Activated naive CD4-positive, alpha-beta T cell (primary cell): ENCODE measurements at places on chromosomes 1 and 21.

- DNase-seq = no peak
These were observed 940.1 kb upstream of the TMPRSS15 start for GRCh38 chr21:19343711-19344110.

DNA sequence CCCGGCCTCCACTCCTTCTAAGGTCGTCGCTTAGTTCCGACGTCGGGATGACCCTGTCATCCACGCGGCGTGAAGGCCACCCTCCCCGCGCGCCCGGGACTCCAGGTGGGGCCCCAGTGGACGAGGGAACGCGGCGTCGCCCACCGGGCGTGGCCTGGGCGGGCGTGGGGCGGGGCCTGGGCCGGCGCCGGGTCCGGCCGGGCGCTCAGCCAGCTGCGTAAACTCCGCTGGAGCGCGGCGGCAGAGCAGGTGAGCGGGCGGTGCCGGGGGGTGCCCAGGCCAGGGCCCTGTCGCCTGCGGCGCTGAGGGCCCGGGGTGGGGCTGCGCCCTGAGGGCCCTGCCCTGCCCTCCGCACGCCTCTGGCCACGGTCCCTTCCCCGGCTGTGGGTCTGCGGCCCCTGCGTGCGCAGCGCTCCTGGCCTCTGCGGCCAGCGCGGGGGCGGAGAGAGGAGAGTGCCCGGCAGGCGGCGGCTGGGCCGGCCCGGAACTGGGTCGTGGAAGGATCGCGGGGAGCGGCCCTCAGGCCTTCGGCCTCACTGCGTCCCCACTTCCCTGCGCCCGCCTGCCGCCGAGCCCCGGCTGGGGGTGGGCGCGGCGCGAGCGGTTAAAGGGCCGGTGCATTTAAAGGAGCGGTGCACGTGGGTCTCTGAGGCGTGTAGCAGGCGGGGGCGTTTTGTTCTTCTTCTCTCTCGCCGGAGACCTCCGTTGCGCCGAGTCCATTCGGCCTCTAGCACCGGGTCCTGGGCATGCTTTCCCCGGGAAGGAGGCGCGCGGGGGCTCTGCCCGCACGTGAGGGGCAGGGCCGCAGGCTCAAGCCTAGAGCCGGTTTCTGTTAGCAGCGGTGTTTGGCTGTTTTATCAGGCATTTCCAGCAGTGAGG lies at the start of gene PSEN2:
TSS of gene PSEN2 (plus strand) at position 216 of the 879 bp plus-strand sequence. CDS start 11,292 bp downstream, outside the sequence.
- no peak for DNase-seq

DNA sequence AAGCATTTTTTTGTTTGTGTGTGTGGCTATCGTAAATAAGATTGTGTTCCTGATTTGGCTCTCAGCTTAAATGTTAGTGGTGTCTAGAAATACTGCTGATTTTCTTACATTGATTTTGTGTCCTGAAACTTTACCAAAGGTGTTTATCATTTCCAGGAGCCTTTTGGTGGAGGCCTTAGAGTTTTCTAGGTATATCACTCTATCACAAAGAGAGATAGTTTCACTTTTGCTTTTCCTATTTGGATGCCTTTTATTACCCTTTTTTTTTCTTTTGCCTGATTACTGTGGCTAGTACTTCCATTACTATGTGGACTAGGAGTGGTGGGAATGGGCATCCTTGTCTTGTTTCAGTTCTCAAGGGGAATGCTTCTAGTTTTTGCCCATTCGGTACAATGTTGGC lies 109.6 kb downstream of the S1PR1 start:
- DNase-seq = no peak

DNA sequence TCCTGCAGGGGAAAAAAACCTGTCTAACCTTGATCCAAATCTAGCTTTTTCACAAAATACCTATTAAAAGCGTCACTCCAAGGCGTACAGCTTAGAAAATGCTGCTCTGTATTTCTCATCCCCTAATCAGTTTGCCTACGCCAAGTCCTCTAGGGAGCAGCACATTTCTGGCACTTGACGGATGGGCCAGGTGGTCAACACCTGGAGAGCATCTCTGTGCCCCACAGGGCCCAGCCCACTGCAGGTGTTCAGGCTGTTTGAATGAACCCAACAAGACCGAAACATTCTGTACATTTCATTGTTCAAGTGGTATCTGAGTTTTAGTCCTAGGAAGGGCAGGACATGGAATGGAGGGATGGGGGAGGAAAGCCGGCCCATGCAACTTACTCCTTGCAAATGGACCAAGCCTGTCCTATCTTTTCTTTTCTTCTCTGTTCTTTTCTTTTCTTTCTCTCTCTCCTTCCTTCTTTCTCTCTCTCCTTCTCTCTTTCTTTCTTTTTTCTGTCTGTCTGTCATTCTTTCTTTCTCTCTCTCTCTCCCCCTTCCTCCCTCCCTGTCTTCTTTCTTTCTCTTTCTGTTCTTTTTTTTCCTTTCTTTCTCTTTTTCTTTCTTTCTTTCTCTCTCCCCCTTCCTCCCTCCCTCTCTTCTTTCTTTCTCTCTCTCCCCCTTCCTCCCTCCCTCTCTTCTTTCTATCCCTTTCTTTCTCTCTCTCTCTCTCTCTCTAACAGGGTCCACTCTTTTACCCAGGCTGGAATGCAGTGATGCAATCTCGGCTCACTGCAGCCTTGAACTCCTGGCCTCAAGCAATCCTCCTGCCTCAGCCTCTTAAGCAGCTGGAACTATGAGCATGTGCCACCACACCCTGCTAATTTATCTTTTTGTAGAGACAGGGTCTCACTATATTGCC lies 29.1 kb downstream of the IGFN1 start:
- no peak for DNase-seq

DNA sequence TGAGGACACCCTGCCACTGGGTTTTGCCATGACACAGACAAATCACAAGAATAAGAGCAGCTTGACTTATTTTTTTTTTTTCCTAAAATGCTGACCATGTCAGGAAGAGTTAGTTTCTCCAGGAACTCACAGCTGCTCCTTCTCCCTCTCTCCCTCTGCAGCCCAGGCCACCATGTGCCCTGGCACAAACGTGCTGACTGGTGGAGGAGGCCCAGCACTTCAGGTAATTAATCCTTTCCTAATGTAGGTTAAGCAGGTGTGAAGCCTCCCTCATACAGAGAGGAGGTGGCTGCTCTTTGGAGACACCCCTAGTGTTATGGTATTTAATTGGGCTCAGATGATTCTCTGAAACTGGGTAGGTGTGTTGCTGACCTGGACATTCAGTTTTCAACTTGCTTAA lies 129.8 kb upstream of the USH2A start:
- no peak for DNase-seq

DNA sequence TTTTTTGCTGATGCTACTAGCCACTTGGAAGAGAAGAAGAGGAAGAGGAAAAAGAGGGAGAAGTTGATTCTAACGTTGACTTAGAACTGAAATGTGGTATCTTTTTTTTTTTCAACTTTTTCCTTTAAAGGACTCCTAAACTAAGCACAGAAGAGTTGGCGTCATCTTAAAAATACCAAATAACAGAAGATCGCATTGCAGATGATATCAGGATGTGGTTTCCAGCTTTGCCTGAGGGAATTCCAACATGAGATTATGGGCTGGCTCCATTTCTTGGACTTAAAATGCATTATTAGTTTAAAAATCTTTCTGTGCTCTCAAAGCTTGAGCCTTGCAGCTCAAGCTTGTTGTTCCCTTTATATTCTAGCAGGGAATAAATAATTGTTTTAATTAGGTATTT lies 29.8 kb downstream of the WDR3 start:
- no peak for DNase-seq

DNA sequence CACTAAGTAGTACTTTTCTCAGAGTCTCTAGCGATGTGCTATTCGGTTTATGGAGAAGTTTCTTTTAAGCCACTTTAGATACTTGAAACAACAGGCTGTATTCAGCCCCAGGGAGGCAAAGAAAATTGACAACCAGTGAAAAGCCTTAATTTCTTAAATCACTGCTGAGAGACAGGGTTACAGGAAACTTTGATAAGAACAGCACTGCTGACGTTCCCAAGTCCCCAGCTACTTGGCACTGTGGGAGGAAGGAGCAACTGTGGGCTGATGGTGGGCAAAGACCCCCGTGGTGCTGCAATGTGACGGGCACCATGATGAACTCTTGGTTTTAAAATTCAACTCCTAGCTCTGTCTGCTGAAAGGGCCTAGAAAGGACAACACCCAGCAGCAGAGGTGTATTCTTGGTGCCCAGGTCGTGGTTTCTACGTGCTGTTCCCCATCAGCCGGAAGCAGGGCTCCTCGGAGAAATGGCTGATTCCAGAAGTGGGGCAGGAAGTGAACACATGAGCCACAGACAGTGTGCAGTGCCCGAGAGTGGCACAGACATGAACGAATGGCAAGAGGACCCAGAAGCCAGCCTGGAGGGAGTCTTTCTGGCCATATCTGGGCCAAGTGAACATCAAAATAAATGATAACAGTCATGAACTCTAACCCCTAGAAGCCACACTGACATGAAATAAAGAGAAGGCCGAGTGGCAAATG lies 5.3 kb downstream of the PTTG1IP start:
- DNase-seq = peak; percentile 36

DNA sequence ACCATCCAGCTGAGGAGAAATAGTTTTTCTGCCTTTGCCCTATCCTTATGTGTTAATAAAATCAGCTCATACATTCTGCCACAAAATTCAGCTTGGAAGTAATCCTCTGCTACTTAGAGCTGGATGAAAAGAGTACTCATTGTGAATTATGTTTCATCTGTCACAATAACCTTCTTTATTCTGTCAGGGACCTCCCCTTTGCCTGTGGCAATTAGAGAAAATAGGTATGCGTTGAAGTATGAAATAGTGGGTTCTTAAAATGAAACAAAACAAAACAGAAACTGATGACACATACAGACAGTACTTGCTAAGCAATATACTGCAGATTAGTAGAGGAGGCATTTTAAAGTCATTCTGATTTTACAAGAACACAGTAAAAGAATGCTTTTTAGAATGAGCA lies 578.5 kb downstream of the USP25 start:
- DNase-seq = no peak

DNA sequence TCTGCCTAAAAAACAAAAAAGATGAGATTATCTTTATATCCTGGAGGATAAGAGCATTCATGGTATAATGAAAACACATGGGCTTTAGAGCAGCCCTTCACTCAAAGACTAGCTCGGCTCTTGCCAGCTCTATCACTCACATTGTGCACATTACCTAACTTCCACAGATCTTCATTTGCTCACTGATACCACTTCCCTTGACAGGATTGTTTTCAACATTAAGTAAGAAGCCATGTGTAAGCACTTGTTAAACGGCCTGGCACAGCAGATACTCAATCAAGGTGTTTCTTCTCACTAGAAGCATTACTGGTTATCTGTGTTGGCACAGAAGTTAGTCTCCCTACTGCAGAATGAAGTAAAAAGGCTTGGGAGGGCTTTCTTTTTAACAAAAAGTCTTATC lies 18.7 kb downstream of the LPGAT1 start:
- DNase-seq = no peak

DNA sequence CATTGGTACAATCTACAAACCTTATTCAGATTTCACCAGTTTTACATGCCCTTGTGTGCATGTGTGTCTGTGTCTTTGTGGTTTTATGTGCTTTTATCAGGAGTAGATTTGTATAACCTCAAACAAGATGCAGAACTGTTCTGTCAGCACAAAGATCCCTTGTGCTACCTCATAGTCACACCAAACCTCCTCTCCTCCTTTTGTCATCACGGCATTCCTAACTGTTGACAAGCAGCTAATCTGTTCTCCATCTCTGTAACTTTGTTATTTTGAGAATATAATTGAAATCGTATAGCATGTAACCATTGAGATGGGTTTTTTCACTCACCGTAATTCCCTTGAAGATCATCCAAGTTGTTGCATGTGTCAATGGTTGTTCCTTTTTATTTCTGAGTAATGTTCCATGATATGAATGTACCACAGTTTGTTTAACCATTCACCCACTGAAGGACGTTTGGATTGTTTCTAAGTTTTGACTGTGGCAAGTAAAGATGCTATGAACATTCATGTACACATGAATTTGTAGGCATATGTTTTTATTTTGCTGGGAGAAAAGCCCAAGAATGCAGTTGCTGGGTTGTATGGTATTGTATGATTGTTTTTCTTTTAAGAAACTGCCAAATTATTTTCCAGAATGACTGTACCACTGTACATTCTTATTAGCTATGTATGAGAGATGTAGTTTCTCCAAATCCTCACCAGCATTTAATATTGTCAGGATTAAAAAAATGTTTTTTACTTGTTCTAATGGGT lies 78.1 kb upstream of the B3GALT2 start:
- no peak for DNase-seq

DNA sequence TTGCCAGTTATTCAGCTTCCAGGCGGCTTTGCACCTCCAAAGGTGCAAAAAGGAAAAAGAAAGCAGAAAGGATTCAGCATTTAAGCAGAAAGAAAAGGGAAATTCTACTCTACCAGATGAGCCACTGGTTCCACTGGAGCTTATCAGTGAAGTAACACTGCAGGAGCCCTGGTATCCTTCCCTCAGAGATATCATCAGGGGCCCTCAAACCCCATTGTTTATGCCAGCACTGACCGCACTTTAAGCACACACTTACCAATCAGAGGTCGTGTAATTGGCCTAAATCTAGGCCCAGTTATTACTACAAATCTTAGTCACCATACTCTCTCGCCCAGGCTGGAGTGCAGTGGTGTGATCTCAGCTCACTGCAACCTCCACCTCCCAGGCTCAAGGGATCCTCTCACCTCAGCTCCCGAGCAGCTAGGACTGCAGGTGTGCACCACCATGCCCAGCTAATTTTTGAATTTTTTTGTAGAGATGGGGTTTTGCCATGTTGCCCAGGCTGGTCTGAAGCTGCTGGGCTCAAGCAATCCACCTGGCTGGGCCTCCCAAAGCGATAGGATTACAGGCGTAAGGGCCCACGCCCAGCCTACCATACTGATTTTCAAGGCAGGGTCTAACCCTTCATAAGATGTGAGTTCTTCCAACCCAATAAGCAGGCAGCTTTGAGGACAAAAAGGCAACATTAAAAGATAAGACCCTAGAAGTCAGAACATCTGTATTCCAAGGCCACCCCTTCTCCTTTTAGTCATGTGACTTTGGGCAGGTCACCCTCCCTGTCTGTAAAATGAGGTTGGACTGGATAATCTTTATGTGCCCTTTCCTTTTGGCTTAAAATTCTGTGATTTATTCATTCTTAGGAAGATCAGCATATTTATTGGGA lies 125.3 kb downstream of the SYT2 start:
- DNase-seq = no peak

DNA sequence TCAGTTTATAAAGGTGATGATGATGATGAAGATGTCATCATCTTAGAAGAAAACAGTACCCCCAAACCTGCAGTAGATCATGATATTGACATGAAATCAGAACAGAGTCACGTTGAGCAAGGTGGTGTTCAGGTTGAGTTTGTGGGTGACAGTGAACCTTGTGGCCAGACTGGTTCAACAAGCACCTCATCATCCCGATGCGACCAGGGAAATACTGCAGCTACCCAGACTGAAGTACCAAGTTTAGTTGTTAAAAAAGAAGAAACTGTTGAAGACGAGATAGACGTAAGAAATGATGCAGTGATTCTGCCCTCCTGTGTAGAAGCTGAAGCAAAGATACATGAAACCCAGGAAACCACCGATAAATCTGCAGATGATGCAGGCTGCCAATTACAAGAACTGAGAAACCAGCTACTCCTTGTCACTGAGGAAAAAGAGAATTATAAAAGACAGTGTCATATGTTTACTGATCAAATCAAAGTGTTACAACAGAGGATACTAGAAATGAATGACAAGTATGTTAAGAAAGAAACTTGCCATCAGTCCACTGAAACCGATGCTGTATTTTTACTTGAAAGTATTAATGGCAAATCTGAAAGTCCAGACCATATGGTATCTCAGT lies 16.0 kb upstream of the CHAF1B start:
- no peak for DNase-seq

GRCh38 chr1:245901565-245901964 lies 605.5 kb downstream of the SMYD3 start:
- DNase-seq = no peak
